ENCODE measurements at places on chromosomes 3 and 15. TPM values are rescaled to one million over a fixed set of nuclear protein-coding genes. Genes with fewer than 3 reads are reported as not detected.

DNA sequence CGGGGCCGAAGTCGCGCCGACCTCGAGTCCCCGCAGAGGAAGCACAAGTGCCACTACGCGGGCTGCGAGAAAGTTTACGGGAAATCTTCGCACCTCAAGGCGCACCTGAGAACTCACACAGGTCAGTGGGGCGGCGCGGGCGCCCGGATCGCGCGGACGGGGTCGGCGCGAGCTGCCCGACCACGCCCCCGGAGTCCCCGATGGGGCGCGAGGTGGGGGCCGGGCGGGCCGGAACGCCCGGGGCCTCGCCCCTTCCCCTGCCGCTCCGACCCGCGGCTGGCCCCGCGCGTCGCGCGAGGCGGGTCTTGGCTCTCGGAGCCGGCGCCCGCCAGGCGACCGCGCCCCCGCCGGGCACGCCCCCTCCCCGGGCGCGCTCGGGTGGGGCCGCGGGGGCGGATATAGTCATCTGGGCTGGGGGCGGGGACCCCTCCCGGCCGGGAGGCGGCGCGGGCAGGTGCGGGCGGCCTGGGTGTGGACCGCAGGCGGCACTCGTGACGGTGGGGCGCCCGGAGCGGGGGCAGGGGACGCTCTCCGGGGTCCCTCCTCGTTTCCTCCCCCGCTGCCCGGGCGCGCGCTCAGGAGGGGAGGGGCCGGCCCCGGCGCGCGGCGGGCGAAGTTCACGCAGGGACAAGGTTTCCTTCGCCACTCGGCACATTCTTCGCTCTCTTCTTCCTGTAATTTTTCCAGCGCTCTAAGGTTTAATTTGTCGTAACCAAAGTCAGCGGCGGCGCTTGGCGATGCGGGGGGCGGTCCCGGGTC lies 1.2 kb downstream of the KLF13 start:
- peak overlapping the region; percentile 97 for H3K4me3 ChIP-seq
- DNase-seq = peak; percentile 79
- peak overlapping the region; percentile 94 for H3K27ac ChIP-seq

DNA sequence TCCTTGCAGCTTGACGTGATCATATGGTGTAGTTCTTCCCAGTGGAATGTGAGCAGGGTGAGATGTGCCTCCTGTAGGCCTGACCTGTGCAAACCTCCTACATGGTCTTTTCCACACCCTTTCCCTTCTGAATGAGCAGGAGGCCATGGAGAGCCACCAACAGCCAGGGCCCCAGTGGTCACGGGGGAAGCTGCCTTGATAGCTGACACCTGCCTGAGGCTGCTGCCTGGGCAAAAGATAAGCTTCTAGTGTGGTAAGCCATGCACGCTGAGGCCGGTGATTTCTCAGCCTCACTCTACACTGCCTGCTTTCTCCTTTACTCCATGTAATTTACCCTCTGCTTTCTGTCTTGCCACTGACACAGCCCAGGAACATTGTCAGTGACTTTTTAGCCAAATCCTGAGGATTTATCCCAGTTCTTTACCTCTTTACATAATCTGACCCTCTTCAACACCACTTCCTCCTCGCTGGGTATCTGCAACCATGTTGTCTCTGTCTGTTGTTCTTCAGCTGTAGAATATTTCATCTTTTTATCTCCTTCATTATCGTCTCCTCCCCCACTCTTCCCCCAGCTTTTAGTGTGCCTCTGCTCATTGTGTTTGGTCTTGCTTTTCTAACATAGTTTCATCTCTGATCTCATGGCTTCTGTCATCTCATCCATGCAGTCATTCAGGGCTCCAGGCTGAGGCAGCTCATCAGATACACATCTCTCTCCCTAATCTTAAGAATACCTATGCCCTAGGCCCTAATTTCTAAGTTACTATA lies 11.2 kb upstream of the KBTBD12 start:
- H3K27me3 ChIP-seq = peaks cover 17% of the 10 kb centered on the region
- no peaks in the 10 kb centered on the region for H3K36me3 ChIP-seq
- no peak overlapping the region for H3K27ac ChIP-seq
- H3K4me1 ChIP-seq = no peaks in the 10 kb centered on the region

DNA sequence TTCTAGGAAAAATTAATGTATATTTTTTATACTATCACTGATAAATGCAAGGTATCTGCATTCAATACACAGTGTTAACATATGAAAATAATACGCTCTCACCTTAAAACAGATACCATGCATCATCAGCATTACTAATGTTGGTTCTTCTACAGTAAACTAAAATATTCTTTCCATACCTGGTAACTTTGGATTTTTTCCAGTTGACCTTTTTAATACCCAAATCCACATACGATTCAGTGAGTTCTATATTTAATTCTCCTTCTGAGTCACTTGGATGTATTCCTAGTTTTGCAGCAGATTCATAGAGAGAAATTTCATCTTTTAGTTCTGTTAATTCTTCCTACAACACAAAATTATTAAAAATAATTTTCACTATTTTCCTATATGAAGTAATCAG lies 29.9 kb downstream of the CEP152 start:
- H3K27ac ChIP-seq = no peak overlapping the region
- no peak overlapping the region for H3K4me3 ChIP-seq
- no peak for DNase-seq
- peaks cover 50% of the 10 kb centered on the region for H3K36me3 ChIP-seq
- H3K4me1 ChIP-seq = no peaks in the 10 kb centered on the region

- no peak overlapping the region for H3K4me3 ChIP-seq
- H3K4me1 ChIP-seq = no peaks in the 10 kb centered on the region
- no peak overlapping the region for H3K27ac ChIP-seq
- DNase-seq = no peak
- H3K36me3 ChIP-seq = no peaks in the 10 kb centered on the region
These were observed 293.7 kb upstream of the GRM7 start for GRCh38 chr3:6567241-6567640.

- no peaks in the 10 kb centered on the region for H3K36me3 ChIP-seq
- DNase-seq = no peak
- H3K27ac ChIP-seq = no peak overlapping the region
- peaks cover 10% of the 10 kb centered on the region for H3K27me3 ChIP-seq
- H3K4me1 ChIP-seq = peaks cover 9% of the 10 kb centered on the region
- no peak overlapping the region for H3K4me3 ChIP-seq
These were observed 131.8 kb upstream of the TOPAZ1 start for GRCh38 chr3:44109771-44110361.

Gene SCAANT1
- not detected for total RNA-seq

DNA sequence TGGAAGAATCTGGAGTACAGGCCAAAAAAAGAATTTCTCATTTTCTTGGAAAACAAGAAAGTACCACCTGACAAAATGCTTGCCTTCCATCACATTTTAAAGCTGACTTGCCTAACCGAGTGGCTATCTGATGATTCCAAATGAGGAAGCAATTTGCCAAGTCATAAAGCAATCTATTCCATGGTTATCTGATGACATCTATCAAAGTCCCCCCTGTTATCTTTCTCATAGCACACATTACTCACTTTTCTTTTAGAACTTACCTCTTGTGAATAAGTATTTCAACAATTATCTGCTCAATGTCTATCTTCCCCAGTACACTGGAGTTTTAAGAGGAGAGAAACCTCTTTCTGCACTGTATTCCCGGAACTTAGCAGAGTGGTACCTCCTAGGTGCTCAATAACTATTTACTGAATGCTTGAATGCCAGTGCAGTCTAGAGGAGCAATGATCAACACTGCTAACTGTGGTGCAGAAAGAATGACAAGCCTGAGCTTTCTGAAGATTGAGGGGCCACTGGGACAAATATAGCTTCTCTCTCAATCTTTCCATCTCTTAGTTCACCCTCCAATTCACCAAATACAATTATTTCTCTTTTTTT lies 186.3 kb upstream of the ATP11B start:
- H3K4me3 ChIP-seq = no peak overlapping the region
- no peaks in the 10 kb centered on the region for H3K36me3 ChIP-seq
- no peaks in the 10 kb centered on the region for H3K4me1 ChIP-seq
- H3K27me3 ChIP-seq = peaks cover 7% of the 10 kb centered on the region
- no peak for DNase-seq

DNA sequence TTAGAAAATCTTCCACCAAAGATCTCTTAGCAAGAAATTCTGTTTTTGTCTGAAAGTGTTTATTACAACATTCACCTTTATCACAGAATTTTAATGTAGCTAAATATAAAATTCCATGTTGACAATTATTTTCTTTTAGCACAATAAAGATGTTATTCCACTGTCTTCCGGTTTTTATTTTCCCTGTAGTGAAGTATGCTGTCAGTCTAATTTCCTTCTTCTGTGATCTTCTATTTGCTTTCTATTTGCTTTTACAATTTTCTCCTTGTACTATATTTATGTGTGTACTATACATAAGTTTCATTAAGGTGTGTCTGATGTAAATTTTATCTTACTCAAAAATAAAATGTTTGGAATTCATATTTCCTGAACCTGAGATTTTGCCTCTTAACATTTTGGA lies 117.5 kb upstream of the PPP2R3A start:
- H3K4me3 ChIP-seq = no peak overlapping the region
- no peak overlapping the region for H3K27ac ChIP-seq
- no peaks in the 10 kb centered on the region for H3K36me3 ChIP-seq

GRCh38 chr3:97825101-97825500 lies 3.3 kb downstream of the CRYBG3 start:
- H3K27ac ChIP-seq = no peak overlapping the region
- peaks cover 21% of the 10 kb centered on the region for H3K27me3 ChIP-seq
- DNase-seq = no peak
- no peaks in the 10 kb centered on the region for H3K36me3 ChIP-seq
- peaks cover 18% of the 10 kb centered on the region for H3K4me1 ChIP-seq

Gene TPRG1
- total RNA-seq = 11.9 TPM

Gene IRAK2
- 4.0 TPM for total RNA-seq

DNA sequence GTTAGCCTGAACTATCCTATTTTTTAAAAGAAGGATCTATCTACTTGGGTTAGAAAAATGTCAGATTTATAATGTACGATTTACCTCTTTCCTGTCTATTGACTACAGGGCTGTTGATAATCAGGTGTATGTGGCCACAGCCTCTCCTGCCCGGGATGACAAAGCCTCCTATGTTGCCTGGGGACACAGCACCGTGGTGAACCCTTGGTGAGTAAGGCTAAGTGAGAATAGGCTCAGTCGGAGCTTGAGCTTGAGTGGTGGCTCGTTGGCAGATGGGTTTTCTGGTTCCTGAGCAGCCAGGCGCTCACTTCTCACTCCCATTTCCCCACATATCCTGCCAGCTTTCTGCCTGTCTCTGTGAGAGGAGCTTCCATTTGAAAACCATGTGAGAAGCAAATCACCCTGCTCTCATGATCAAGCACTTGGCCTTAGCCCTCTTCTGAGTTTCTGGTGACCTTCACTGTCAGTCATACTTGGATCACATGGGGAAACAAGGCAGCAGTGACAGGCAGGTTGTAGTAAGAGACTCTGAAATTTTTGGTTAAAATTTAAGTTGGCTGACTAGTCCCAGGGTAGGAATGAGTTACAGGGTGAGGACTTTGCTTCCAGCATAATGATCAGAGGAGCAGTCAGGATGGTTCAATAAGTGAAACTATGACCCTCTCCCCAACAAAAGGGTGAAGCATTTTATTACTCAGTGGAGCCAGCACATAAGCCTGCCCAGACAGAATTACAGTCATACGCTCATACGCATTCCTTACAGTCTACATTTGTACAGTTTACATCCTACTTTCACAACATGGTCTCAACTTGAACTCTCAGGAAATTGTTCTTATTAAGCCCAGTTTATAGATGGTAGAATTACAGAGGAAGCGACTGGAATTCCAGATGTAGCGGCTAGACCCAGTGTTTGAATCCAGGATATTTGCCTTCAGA lies 18.0 kb downstream of the NIT2 start:
- DNase-seq = no peak
- no peak overlapping the region for H3K4me3 ChIP-seq

Gene ABCC5
- total RNA-seq = 12.5 TPM

DNA sequence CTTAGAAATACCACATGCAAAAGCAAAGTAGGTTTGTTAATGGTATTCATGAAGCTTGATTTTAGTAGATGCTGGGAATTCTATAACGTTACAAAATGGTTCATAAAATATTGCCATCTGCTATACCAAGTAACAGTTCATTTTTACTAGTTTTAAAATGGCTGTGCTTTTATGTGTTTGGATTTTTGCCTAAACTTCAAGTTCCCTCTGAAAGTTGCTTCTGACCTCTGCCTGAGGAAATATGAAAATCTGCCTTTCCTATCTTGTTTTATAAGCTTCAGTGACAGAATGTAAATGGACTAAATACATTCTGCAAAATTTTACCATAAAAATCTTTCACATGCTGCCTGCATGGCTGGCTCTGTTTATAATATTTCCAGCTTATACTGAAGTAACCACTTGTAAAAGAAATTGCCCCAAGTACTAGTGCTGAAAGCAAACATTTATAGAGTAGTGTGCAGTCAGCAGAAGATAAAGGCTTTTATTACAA lies 560.7 kb upstream of the ROBO2 start:
- H3K36me3 ChIP-seq = no peaks in the 10 kb centered on the region
- no peak overlapping the region for H3K4me3 ChIP-seq
- no peaks in the 10 kb centered on the region for H3K27me3 ChIP-seq

Gene CAPN3
- 2.7 TPM for total RNA-seq

GRCh38 chr15:72156928-72157327 lies 38.7 kb downstream of the SENP8 start:
- no peak overlapping the region for H3K27ac ChIP-seq
- DNase-seq = no peak
- no peak overlapping the region for H3K4me3 ChIP-seq
- H3K36me3 ChIP-seq = no peaks in the 10 kb centered on the region
- H3K27me3 ChIP-seq = peaks cover 2% of the 10 kb centered on the region

DNA sequence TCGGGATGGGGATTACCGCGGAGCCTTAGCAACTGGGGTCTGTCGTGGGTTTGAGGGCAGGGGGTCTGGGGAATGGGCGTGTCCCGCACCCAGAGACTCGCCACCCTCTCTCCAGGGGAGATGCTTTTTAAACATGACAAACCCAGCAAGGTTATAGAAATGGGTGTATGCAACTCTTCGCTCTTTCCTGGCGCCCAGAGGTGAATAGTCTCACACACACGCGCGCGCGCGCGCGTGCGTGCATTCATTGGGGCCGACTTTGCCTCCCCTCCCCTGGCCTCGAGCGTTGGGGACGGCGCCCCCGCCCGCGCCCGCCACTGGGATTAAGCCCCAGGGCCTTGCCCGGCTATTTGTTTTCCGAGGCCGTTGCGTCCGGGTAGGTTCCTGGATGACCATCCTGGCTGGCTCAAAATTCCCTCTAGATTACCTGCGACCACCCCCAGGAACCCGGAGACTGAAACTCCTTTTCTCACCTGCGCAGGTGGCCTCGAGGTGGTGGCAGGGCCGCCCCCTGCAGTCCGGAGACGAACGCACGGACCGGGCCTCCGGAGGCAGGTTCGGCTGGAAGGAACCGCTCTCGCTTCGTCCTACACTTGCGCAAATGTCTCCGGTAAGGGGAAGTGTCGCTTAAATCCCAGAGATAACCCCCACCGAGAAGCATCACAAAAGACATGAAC lies 777 bp downstream of the GPR160 start:
- no peaks in the 10 kb centered on the region for H3K36me3 ChIP-seq
- H3K27me3 ChIP-seq = no peaks in the 10 kb centered on the region
- no peak overlapping the region for H3K27ac ChIP-seq

- no peaks in the 10 kb centered on the region for H3K27me3 ChIP-seq
- peaks cover 31% of the 10 kb centered on the region for H3K4me1 ChIP-seq
- peak; percentile 42 for DNase-seq
- peak overlapping the region; percentile 13 for H3K27ac ChIP-seq
- peaks cover 4% of the 10 kb centered on the region for H3K36me3 ChIP-seq
These were observed 58.8 kb downstream of the CLASP2 start for GRCh38 chr3:33658991-33659848.
